ENCODE measurements at places on chromosomes 11 and 22.

DNA sequence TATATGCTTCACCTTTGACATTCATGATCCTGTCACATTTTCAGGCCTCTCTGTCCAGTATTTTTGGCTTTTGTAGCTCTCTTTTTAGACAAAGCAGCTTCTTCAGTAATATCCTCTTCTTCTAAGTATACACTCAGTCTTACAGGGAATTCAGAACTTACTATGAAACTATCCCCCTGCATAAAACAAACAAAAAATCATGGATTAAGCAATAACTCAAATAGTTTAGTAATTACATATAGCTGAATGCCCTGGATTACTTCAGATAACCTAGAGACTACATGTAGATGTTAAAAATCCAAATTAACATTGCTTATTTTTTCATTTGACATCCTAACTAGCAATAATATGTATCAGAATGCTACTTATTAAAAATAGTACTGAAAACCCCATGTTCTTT is 5.2 kb downstream of the TAF1D start:
- no peak for DNase-seq

DNA sequence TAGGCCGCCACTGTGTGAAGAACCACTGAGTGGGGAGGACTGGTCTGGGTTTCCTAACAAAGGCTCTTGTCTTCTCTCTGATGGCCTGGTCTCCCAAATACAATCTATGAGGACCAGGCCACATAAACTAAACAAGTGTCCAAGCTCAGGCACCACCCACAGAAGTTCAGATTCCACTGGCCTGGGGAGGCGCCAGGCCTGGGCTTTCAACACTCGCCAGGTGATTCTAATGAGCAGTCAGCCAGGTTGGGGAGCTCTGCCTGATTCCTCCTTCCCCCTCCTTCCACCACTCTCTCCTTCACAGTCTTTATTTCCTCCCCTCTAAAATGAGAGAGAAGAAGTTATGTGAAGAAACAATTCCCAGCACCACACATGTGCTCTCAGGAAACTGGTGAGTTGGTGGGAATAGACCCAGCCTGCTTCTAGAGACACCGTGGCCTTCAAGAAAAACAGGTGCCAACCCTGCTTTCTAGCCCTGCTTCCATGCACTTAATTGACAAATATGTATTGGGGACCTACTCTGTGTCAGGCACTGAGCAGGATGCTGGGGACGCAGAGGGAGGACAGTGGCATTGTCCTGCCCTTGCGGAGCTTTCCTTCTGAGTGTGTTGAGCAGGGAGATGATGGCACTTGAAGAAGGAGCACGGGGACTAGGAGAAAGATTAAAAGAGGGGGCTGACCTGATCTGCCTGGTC is 242.5 kb downstream of the TENM4 start:
- DNase-seq: no peak

DNA sequence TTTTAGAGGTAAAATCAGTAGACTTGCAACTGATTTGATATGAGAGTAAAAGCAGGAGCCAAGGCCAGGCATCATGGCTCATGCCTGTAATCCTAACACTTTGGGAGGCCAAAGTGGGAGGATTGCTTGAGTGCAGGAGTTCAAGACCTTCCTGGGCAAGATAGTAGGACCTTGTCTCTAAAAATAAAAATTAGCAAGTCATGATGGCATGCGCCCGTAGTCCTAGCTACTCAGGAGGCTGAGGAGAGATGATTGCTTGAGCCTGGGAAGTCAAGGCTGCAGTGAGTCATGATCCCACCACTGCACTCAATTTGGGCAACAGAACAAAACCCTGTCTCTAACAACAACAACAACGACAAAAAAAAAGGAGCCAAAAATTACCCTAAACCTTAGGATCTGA is 13.5 kb downstream of the SGSM3 start:
- DNase-seq: peak; percentile 82

DNA sequence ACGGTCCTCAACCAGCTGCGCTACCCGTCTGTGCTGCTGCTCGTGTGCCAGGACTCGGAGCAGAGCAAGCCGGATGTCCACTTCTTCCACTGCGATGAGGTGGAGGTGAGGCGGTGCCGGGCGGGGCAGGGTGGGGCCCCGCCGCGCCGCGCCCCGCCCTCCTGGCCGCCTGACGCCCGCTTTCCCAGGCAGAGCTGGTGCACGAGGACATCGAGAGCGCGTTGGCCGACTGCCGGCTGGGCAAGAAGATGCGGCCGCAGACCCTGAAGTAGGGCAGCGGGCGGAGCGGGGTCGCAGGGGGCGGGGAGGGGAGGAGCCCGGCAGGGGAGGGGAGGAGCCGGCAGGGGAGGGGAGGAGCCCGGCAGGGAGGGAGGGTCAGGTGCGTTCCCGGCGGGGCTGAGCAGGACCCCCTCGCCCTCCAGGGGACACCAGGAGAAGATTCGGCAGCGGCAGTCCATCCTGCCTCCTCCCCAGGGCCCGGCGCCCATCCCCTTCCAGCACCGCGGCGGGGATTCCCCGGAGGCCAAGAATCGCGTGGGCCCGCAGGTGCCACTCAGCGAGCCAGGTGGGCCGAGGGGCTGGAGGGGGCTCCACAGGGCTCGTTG is 14.7 kb downstream of the EPS8L2 start:
- DNase-seq: no peak

DNA sequence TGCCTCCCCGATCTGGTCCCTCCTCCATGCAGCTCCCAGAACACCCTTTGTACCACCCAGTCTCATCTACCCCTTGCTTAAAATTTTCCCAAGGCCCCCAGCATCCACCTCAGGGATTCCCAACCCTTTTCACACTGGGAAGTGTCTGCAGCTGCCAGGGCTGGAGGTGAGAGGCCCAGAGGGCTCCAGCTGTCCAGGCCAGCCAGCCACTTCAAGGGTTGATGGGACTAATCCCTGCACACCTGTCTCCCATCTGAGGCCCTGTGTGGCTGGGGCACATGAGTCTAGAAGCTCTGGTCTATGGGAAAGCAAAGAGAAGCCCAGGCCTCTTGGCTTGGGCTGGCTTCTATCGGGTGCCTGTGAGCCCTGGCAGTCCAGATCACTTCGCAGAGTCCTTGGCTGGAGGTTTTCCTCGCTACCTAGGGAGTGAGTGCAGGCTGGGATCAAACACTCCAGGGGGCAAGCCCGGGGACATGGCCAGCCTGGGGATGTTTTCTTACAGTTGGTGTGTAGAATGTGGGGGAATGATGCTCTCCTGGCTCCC is 41.1 kb upstream of the TPBGL start:
- DNase-seq: no peak

DNA sequence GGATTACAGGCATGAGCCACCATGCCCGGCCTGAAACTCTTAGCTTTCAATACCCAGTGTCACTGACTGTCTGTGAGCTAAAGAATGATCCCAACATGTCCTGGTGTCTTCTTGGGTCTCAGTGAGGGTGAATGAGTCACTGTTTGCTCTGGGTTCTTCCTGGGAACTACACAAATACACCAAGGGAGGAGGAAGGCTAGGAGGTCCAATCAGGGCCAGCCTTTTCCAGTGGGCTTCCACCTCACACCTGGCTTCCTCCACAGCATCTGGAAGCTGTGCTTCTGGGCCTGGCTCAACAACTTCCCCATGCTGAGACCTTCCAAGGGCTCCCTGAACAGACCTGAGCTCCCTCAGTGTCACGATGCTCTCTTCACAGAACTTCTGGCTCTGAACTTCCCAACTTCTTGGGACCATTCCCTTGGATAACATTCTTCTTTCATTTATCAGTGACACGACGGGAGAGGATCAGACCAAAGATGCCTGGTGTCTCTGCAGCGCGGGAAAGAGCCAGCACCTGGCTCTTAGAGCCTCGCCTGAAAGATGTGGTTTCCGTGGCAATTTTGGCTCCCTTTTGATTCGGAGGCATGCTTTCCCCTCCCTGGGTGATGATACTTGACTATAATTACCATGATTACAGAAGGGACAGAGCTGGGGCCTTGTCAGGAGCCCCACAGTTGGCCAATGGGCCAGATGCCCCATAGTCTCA is 22.3 kb upstream of the CHRM4 start:
- DNase-seq: peak; percentile 29

DNA sequence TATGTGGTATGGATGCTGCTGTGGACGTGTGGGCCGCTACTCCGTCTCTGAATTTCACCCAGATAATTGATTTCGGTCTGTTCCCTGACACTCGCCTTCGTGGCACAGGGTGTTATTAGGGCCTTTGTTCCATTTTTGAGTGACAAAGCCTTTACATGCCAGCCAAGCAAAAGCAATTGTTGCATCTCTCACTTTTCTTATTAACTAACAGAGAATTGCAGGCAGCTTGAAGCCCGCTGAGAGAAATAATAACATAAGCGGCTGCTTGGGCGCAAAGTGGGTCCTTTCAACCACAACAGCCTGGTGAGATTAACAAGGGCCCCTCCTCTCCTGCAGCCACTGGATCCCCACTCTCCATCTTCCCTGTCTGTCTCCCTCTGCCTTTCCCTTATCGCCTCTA is 449.4 kb downstream of the NTM start:
- no peak for DNase-seq

- peak; percentile 87 for DNase-seq
These were observed 4.1 kb upstream of the PLAAT2 start for GRCh38 chr11:63567044-63567840.

GRCh38 chr11:9851366-9851765 is 187.5 kb downstream of the SWAP70 start:
- DNase-seq: peak; percentile 59

DNA sequence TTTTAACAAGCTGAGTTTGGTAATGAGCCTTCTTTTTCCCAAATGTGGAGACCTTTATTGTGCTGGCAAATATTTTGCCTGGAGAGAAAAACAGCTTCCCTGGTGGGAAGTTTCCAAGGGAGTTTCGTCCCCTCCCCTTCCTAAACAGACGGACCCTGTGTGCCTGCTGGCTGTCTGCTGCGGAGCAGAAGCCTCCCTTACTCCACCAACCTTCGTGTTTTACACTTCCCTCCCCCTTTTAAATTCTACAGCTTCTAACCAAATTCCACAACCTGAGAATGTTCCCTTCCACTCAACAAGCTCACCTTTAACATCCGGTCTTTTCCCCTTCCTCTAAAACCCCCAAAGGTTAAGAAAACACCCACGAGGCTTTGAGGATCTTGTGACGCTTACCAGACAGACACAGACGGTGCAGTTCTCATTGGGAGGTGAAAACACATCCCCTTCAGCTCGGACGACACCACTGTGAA is 17.1 kb downstream of the VWCE start:
- no peak for DNase-seq

DNA sequence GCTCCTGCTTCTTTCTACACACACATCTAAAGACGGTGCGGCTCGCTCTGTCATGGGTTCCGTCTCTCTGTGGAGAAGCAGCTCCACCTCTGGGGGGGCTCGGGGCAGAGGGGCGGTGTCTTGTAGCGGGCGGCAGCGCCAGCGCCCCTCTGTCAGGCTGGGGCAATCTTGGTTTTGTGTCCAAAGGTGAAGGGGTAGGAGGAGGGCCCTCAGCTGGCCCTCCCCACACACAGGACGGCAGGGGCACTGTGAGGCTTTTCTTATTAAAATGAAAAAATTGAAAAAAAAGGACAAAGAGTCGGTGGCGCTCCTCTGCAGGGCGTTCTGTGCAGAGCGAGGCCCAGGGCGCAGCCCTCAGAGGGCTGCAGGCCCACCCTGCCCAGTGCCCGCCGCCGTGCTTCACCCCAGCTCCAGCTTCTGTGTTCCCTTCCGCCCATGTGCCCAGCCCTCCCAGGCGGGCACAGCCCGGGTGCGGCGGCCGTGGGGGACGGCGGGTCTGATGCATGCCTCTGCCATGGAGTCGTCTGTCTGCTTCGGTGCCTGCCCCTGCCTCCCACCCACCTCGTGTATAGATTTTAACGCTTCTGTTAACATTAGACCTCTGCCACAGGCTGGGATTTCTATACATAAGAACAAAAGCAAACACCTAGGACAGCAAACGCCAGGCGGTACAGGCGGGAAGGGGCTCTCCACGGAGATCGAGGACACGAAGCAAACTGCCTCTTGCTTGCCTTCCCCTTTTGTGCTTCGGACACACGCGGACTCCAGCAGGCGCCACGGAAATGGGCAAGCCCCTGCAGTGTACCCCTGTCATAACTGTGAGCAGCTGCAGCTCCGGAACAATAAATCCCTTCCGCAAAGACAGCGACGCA is 24.5 kb downstream of the MOB2 start:
- no peak for DNase-seq

GRCh38 chr22:20545681-20546521 is 38.5 kb downstream of the MED15 start:
- DNase-seq: no peak

- no peak for DNase-seq
These were observed 635.5 kb upstream of the CCDC90B start for GRCh38 chr11:83921447-83922192.

- DNase-seq: peak; percentile 26
These were observed 11.7 kb downstream of the LRP4 start for GRCh38 chr11:46906609-46907041.

DNA sequence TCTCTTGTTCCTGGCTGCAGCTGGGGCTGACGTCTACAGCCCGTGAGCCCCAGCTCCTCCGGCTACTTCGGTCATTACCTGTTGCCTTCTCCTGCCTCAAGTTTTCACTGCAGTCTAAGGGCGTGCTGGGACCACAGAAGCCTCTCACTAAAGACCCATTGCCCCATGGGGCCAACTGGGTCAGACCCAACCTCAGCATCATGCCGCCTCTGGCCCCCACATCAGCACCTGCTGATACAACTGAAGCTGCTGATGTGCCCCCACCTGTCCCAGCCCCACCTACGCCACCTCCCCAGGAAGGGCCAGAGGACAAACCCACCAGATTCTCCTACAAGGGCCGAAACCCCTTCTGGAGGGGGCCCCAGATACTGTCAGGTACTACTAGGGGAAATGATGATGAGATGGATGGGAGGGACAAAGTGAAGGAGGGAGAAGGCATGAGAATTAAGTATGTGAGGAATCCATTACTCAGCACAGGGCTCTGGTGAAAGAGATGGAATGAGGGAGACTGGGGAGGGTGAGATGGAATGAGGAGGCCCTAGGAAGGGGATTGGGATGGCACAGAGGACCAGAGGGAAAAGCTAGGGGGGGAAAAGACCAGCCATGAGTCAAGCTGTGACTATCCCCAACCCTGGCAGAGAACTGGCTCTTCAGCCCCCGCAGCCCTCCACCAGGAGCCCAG is 5.1 kb downstream of the C11orf42 start:
- peak; percentile 52 for DNase-seq

- DNase-seq: no peak
These were observed 187.4 kb downstream of the MN1 start for GRCh38 chr22:27614006-27614649.

DNA sequence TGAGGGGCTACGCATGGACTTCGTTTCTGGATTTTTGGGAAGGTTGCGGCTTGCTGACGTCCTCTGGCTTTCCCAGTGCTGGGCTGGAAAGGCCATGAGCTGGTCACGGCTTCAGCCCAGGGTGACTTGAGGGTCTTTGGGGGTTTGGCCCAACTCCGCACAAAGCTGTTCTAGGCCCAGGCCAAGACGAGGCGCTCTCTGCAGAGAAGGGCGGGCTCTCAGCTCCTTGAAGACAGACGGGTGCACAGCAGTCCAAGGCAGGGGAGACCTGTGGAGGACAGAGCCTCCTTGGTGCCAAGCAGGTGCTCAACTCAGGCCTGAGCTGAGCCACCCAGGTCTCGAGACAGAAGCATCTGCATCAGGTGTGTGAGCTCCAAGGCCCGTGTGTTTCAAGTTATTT is 1003.7 kb downstream of the BRD1 start:
- no peak for DNase-seq

DNA sequence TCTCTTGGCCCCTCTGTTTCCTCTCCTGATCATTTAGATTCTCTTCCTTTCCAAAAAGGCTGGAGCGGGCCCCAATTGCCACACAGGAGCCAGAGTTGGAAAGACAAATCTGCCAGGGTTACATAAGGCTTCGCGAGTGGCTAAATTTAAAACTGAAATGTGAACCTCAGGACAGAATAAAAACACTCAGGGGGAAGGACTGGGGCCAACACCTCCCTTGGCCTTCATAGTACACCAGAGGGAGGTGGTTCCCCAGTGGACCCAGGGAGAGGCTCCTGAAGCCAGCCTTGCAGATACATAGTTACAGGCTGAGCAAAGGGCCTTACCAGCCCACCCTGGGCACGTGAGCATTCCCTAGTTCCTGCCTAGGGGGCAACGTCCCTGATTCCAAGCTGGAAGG is 150.1 kb downstream of the MN1 start:
- DNase-seq: no peak
